ENCODE measurements at places on chromosomes 7 and 10.

GRCh38 chr10:34413756-34414587, 401.1 kb downstream of the PARD3 start:
- no peak for DNase-seq

GRCh38 chr10:132054564-132054963, 11.2 kb upstream of the JAKMIP3 start:
- peak; percentile 15 for DNase-seq

DNA sequence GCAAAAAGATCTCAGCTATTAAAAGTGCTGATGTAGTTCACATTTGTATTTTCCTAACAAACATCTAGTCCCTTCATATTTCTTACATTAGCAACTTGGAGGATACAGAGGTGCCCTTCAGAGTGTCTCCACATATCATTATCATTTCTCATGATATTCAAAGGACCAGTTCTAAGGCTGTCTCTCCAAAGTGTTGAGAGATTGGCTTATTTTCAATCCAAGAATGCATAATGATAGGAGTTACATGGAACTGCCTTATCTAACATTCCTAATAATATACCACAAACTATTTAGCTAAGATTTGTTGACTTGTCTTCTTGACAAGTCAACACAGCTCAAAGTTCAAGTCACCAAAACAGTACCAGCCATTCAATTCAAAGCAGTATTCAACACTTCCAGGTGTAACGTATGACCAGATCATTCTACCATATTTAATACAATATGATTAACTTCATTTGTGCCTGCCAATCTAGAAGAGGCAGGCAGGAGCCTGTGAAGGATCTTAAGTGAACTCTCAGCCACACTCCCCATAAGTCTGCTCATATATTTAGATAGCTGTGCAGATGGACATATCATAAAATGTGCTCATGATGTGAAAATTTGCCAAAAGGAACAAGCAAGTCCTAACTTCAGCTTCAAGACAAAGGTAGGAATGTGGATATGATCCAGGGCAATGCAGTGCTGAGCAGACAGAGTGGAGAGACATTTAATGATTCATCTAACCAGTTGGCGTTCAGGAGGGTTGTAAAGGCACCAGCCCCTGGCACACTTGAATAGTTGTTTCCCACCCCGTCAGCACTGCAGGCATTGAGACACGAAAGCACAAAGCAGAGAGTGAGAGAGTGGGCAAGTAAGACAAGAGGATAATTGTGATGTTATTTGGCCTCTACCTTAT, 108.3 kb downstream of the MTERF1 start:
- DNase-seq = no peak

DNA sequence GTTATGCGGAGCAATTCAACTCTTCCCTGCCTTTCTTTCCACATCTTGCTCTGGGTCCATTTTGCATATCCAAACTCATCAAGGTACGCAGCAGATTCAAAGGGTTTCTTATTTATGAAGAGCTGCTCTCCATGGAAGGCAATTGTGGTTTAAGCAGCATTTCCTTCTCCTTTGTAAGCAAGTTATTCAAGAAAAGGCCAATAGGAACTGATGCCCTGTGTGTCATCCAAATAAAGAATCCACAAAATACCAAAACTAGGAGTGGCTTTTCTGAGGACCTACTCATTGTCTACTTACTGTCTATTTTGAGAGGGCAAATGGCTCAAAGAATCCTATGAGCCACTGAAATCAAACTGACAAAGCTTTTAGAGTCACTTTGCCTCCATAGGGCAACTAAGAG, 253.1 kb downstream of the PTEN start:
- DNase-seq = no peak

Data from A673 (cell line).